Fibroblast of the conjunctiva (primary cell): ENCODE measurements at places on chromosomes 12 and 14.

DNA sequence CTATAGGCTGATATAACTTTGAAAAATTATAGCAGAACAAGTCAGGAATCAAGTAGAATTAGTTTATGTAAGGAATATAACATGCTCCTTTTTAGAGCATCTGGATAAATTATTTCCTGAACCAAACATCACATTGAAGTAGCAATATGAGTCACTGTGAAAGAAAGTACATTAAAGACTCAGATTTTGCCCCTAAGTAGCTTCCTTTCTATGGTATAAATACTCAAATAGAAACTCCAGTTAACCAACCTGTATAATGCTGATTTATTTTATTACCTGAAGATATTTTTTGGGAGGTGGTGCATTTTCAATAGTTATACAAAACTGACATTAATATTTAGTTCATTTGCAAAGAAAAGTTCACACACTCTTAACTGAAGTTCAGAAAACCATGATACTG, 312.1 kb downstream of the ITPR2 start:
- no peak for DNase-seq

- DNase-seq = no peak
Measured at GRCh38 chr12:49888461-49889151, 15.1 kb downstream of the FAIM2 start.

DNA sequence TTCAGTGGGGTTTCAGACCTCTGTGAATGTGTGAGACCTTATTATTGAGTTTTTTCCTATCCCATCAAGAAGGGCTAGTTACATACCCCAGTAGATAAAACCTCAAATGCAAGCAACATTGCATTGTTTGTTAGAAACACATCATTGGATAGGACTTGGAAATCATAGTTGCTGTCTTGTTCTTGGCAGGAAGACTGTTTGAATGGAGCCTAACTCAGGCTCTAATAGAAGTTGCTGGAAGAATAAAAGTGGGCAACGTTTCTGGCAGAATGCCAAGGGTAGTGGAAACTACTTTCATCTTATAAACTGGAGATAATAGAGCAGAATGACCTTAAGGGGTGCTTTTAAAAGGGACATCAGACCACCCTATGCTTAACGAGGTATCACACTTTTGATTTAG, 9.9 kb upstream of the PTHLH start:
- no peak for DNase-seq

DNA sequence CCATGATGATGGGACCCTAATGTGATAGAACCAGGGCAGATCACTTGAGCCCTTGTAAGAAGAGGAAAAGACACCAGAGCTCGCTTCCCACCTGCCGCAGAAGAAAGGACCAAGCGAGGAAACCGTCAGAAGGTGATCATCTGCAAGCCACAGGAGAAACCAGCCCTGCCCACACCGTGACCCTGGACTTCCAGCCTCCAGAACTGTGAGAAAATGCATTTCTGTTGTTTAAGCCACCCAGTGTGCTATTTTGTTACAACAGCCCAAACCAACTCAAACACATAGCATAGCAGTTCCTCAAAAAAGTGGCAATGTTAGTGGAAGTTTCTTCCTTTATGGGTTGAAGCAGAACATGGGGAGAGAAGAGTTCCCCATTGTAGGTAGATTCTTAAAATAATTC, 107.9 kb upstream of the BCL2L14 start:
- no peak for DNase-seq

GRCh38 chr14:51552768-51553404, 98.8 kb upstream of the FRMD6 start:
- DNase-seq = no peak

DNA sequence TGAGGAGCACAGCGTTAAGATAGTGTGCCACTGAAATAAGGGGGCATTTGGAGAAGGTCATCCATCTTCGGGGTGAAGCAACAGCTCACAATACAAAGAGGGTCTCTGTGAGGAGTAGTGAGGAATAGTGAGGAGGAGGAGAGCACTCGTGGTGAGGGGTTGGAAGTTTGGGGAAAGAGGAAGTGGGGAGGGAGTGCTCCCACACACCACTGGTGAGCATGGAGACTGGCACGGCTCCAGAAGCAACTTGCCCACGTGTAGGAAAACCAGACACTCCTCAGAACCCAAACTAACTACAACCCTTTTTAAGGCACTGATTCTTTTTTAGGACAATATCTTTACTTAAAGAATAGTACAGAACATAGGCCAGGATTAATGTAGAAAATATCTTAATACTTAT, 48.9 kb downstream of the GALNT8 start:
- no peak for DNase-seq

- no peak for DNase-seq
Measured at GRCh38 chr14:89088530-89088929, 264.1 kb downstream of the TTC8 start.

DNA sequence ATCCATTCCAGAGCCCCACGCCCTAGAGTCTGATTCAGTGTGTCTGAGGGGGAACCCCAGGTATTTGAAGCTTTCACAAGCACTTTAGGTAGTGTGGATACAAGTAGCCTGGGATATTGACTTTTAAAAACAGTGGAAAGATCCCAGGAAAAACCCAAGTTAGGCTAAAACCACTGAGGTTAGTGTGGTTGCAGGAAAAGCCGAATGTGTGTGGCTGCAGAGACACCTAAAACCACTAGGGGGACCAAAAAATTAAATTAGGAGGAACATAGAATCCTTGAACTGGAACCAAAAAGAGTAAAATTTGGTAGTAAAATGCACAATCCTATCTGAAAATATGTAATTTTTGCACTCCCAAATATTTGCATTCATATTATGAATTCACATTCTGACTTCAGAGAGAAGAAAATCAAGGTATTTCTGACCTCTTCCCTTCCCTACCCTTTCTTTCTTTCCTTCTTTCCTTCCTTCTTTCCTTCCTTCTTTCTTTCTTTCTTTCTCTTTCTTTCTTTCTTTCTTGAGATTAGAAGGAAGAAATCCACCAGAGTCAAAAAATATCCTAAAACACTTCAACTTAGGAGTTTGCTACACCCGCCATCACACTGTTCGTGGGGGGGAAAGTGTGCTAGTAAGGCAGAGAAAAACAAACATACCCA, 37.8 kb downstream of the SLCO1A2 start:
- no peak for DNase-seq

- no peak for DNase-seq
Measured at GRCh38 chr12:72272091-72272661, at the start of gene TRHDE. TRHDE (plus strand) TSS chr12:72272370; CDS start chr12:72272644, 274 bp downstream.

GRCh38 chr12:111942557-111942956, 70.4 kb downstream of the TMEM116 start:
- peak; percentile 52 for DNase-seq

DNA sequence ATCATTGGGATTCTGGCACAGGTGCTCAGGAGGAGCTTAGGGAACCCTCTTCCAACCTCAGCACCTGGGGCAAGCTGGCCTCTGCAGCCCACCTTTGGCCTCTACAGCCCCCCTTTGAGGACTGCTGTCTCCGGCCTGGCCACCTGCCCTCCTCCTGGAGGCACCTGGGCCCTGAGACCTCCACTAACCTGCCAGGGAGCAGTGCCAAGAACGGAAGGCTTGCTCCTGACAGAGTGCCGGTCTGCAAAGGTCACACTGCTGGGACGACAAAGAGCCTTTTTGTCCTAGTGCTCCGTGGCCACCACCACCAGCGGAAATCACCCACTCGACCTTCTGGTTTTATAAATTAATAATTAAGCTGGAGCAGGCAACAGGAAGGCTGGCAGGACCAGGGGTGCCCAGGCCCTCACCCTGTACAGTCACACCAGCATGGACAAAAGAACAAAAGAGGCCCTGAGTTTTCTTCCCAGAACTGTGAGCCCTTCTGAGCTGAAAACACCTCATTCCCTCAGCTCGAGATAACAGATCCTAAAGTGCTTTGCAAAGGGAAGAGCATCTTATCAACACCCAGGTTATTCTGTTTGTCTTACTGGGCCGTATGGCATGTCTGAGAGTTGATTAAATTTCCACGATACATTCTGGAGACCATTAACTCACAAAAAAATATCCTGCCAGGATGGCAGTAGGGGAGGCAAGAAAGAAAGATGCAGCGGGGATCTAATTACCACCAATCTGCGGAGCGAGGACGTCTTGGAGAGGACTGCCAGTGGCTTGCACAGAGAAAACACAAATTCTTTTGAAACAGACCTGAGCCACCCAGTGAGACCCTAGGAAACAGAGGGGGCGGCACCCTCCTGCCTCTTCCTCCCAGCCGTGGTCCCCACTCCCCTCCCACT, 8.2 kb downstream of the TESC start:
- no peak for DNase-seq

- no peak for DNase-seq
Measured at GRCh38 chr12:48807981-48808380, 10.3 kb upstream of the CACNB3 start.

- DNase-seq = no peak
Measured at GRCh38 chr14:43692706-43693105, 814.4 kb downstream of the FSCB start.

- no peak for DNase-seq
Measured at GRCh38 chr14:59022144-59022543, 166.3 kb upstream of the DAAM1 start.

- DNase-seq = no peak
Measured at GRCh38 chr12:70400124-70400523, 34.0 kb downstream of the KCNMB4 start.

- DNase-seq = no peak
Measured at GRCh38 chr12:117658226-117658625, 296.8 kb upstream of the NOS1 start.

GRCh38 chr14:99516156-99516870, 35.1 kb downstream of the CCNK start:
- no peak for DNase-seq

DNA sequence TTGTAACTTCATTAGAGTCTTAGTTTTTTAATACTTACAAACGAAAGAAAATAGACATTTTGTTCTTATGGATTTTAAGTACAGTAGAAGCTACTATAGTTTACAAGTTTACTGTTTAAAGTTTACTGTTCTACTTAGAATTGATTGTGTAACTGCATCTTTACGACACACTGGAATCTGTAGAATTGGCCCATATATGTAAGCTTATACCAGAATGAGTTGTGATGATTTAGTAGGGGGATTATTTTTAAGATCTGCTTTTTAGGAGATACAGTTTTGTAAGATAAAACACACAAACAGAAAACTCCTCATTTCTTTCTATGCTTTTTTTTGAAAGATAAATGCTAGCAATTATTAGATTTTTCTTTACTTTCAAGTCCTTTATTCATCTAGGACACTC, 30.2 kb upstream of the NAV3 start:
- DNase-seq = no peak

GRCh38 chr12:68034567-68034966, 45.3 kb downstream of the IFNG-AS1 start:
- no peak for DNase-seq

- no peak for DNase-seq
Measured at GRCh38 chr14:88025313-88025712, 20.4 kb downstream of the GPR65 start.

- no peak for DNase-seq
Measured at GRCh38 chr14:97946240-97946639, 1149.1 kb downstream of the VRK1 start.

GRCh38 chr12:108611884-108612415, 14.1 kb upstream of the TMEM119 start:
- no peak for DNase-seq

- no peak for DNase-seq
Measured at GRCh38 chr12:14769466-14769968, 33.8 kb downstream of the WBP11 start.
